ENCODE measurements at places on chromosomes 4 and X.

DNA sequence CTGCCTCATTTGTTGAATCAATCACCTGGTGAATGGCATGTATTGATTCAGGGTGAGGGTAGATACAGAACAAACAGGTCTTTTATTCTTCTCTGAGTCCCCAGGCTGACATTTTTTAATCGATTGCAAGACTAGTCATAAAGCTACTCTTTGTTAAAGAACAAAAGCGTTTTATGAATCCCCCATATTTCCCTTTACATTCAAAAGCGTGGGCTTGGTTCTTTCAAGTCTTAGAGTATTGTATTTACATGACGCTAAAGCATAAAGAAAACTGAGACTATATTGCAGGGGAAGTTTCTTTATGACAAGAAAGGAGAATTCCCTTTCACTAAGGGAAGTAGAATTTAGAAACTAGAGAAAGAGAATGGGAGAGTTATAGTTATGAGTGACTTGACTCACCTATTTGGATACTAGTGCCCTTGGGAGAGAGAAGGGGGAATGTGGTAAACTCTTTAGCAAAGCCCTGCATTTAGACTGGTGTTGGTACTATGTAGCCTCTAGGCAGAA lies 69.3 kb upstream of the PDE5A start:
- no peaks in the 10 kb centered on the region for H3K36me3 ChIP-seq
- no peaks in the 10 kb centered on the region for H3K27me3 ChIP-seq
- no peak overlapping the region for H3K27ac ChIP-seq

DNA sequence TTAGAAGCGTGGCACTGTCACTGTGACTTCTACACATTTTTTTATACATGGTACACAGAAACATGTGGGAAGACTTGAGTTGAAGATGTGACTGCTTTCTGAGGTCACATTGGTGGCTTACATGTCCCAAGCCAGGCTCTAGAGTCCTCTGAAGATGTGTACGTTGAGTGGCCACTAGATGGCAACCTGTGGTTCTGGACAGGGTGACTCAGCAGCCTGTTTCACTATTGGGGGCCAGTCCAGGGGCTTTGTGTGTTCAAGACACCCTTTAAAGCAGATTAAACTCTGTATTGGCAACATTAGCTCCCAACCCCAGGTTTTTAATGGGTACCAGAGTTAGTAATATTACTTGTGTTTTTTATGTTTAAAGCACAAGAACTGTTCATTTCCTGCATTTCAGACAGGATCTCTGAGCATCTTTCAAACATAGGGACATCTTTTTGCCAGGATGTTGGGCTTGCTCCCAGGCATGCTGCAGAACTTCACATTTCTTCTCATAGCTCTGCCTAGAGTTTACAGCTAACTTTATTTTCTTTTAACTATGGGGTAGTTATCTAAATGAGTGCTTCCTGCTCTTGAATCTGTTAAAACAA lies 53.0 kb downstream of the DCUN1D4 start:
- H3K27ac ChIP-seq: peak overlapping the region; percentile 23
- H3K4me1 ChIP-seq: peaks cover 10% of the 10 kb centered on the region
- no peak for DNase-seq
- peaks cover 2% of the 10 kb centered on the region for H3K36me3 ChIP-seq
- no peaks in the 10 kb centered on the region for H3K27me3 ChIP-seq

DNA sequence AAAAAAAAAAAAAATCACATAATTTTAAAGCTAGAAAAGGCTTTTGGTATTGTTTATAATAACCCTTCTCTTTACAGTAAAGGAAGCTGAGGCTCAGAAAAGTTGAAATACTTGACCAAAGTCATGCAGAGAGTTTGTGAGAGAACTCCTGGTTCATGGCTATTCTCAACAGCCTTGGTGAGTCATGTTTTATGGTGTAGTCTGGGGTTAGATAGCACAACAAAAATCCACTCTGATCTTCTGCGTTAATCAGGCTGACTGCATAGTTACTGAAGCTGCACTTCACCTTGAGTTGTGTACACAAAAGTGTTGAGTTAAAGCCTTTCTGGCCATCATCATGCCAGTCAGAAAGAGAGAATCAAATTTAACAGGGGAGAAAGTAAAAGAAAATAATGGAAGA lies 19.3 kb upstream of the SFRP2 start:
- H3K4me1 ChIP-seq: no peaks in the 10 kb centered on the region
- no peak for DNase-seq
- no peak overlapping the region for H3K27ac ChIP-seq
- H3K27me3 ChIP-seq: no peaks in the 10 kb centered on the region
- H3K4me3 ChIP-seq: no peak overlapping the region

- no peaks in the 10 kb centered on the region for H3K4me1 ChIP-seq
- no peaks in the 10 kb centered on the region for H3K36me3 ChIP-seq
- DNase-seq: no peak
- H3K4me3 ChIP-seq: no peak overlapping the region
Observed at GRCh38 chrX:18210470-18210869, 10.2 kb downstream of the BEND2 start.

DNA sequence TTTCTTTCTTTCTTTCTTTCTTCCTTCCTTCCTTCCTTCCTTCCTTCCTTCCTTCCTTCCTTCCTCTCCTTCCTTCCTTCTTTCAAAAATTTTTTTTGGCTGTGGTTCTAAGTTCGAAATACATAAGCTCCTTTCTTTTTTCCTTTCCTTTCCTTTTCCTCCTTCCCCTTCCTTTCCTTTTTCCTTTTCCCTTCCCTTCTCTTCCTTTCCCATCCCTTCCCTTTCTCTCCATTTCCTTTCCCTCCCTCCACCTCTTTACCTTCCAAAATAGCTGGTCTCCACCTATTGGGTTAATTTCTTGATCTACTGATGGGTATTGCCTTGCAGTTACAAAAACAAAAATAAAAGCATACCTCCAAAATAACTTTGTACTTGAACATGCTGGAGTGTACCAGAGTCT lies 73.4 kb upstream of the GPRIN3 start:
- DNase-seq: no peak
- no peak overlapping the region for H3K4me3 ChIP-seq
- no peak overlapping the region for H3K27ac ChIP-seq
- no peaks in the 10 kb centered on the region for H3K36me3 ChIP-seq
- no peaks in the 10 kb centered on the region for H3K4me1 ChIP-seq

DNA sequence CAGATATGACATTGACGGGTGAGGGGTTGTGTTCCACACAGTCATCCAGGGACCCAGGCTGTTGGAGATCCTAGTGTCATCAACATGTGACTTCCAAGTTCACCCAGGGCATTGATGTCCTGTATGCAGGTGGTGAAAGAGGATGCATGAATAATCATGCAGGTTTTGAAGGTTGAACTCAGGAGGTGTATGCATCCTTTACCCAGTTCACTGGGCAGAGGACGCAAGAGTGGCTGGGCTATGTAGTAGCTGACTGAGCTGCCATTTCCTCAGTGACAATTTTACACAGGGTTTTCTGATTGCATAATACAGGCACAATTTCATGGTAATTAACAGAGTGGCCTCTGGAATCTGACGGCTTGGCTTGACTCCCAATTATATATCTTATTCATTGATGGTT lies 323.0 kb downstream of the HS3ST1 start:
- no peak for DNase-seq
- H3K27me3 ChIP-seq: no peaks in the 10 kb centered on the region
- H3K27ac ChIP-seq: no peak overlapping the region
- no peak overlapping the region for H3K4me3 ChIP-seq
- H3K4me1 ChIP-seq: no peaks in the 10 kb centered on the region

- no peak for DNase-seq
- no peak overlapping the region for H3K4me3 ChIP-seq
- H3K27me3 ChIP-seq: no peaks in the 10 kb centered on the region
- H3K27ac ChIP-seq: no peak overlapping the region
- H3K4me1 ChIP-seq: no peaks in the 10 kb centered on the region
Observed at GRCh38 chr4:71210823-71211222, 128.0 kb upstream of the SLC4A4 start.

DNA sequence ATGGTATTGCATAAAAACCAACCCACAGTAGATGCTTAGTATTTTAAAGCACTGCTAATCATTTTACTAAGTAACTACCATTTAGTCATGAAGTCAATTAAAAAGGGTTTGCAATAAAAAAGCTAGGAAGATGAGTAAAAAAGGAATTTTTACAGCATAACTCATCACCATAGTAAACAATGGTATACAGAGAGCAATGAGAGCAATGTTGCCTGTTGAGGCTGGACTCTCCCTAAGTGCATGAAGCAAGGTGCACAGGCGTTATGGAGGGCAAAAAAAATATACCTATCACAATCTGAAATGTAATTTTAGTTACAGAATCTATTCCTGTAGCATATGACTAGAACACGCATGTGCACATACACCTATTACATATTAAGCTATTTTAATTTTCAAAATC lies 129.6 kb upstream of the BMP3 start:
- no peaks in the 10 kb centered on the region for H3K4me1 ChIP-seq
- H3K27me3 ChIP-seq: no peaks in the 10 kb centered on the region
- no peaks in the 10 kb centered on the region for H3K36me3 ChIP-seq
- H3K27ac ChIP-seq: no peak overlapping the region
- no peak for DNase-seq

- no peaks in the 10 kb centered on the region for H3K36me3 ChIP-seq
- no peak for DNase-seq
- H3K4me1 ChIP-seq: no peaks in the 10 kb centered on the region
- H3K4me3 ChIP-seq: no peak overlapping the region
- no peak overlapping the region for H3K27ac ChIP-seq
Observed at GRCh38 chrX:119118780-119119395, 8.7 kb downstream of the KIAA1210 start.

DNA sequence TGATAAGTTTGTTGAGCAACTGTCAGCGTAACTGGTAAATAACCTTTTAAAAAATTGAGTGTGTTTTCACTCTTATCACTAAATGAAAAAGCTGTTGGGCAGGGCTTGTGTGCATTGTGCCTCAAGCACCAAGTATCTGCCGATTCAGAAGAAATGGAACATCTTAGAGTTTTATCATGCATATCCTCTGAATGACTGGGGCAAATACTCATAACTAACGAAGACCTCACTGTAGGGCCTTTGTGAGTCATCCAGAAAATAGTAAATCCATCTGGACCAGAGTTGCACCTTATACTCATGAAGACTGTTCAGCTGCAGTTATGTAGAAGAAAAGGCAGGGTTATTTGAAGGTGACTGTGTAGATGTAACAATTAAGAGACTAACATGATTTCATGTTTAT lies 222.1 kb downstream of the CAMK2D start:
- H3K4me1 ChIP-seq: peaks cover 12% of the 10 kb centered on the region
- no peak overlapping the region for H3K4me3 ChIP-seq
- H3K36me3 ChIP-seq: no peaks in the 10 kb centered on the region
- no peak overlapping the region for H3K27ac ChIP-seq

DNA sequence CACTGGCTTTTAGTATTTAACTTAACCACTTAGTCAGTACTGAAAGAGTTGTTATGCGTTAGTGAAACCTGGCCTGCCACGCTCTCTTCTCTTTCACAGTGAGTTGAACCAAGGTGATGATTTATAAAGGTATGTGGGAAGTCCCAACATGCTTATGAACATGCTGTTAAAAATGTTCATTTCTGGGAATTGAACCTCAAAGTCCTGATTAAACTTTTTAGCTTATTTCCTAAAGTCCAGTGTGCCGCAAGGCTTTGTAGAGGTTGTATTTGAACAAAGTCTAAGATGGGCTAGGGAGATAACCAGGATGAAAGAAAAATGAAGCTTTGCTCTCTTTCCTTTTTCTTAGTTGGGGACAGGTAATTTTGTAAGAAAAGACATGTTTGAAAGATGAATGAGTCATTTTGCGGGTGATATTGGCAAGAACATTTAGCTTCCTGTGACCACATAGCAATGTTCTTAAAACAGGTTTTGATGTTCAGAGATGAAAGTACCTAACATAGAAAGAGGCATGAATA lies 270.3 kb downstream of the DTHD1 start:
- H3K27ac ChIP-seq: no peak overlapping the region
- DNase-seq: no peak
- no peaks in the 10 kb centered on the region for H3K36me3 ChIP-seq
- H3K4me3 ChIP-seq: no peak overlapping the region

DNA sequence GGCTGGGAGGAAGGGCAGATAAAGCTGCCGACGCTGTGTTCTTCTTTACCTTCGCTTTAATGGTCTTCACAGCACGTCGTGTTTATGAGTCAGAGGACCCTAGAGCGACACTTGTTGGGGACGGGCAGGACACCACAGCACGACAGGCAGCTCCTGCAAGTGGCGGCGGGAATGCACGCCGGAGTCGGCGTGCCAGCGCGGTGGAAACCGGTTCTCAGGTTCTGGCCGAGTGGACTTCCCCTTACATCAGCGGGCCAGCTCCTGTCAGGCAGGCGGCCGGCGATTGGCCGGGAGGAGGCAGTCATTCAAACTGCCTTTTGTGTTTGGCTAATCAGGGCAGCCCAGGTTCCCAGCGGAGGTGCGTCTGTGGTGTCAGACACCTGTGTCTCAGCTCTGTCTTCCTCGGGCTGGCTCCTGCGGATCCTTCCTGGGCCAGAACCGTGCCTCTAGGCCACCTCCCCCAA lies 150.9 kb downstream of the SHROOM3 start:
- H3K4me1 ChIP-seq: peaks cover 35% of the 10 kb centered on the region
- H3K27ac ChIP-seq: peak overlapping the region; percentile 15
- H3K4me3 ChIP-seq: peak overlapping the region; percentile 14
- DNase-seq: no peak
- H3K27me3 ChIP-seq: no peaks in the 10 kb centered on the region
- H3K36me3 ChIP-seq: no peaks in the 10 kb centered on the region

- H3K4me3 ChIP-seq: no peak overlapping the region
- H3K36me3 ChIP-seq: no peaks in the 10 kb centered on the region
- no peak for DNase-seq
- no peaks in the 10 kb centered on the region for H3K27me3 ChIP-seq
Observed at GRCh38 chr4:45030059-45030458, 303.7 kb upstream of the GNPDA2 start.

DNA sequence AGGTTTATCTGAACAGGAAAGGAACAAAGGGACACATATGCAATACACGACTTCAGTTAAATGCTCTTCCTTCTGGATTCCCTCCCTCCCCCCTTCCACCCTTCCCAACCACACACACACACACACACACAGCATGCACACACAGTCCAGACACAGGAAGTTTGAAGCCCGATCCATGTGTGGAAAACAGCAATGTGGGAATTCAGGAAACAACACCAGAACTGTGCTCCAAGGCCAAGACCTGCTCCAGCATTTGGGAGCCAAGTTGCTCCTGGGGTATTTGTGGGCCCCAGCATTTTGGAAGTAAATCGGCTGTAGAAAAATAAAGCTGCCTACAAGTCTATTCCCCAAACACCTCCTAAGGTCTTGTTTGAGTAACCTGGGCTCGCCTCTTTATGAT lies 5.6 kb upstream of the AMOT start:
- DNase-seq: no peak
- no peaks in the 10 kb centered on the region for H3K4me1 ChIP-seq
- no peaks in the 10 kb centered on the region for H3K36me3 ChIP-seq

GRCh38 chr4:86556791-86557415 lies 37.2 kb upstream of the PTPN13 start:
- H3K36me3 ChIP-seq: no peaks in the 10 kb centered on the region
- no peak for DNase-seq
- H3K27me3 ChIP-seq: no peaks in the 10 kb centered on the region

Data from esophagus squamous epithelium (tissue), 5 donors.